ENCODE measurements at places on chromosomes 6 and 20. TPM values are rescaled to one million over a fixed set of nuclear protein-coding genes. Genes with fewer than 3 reads are reported as not detected.

GRCh38 chr20:63969838-63970713 lies at the start of gene ZNF512B:
ZNF512B (minus strand) TSS chr20:63969930; CDS start chr20:63967950, 1,980 bp downstream.
- DNase-seq: no peak

DNA sequence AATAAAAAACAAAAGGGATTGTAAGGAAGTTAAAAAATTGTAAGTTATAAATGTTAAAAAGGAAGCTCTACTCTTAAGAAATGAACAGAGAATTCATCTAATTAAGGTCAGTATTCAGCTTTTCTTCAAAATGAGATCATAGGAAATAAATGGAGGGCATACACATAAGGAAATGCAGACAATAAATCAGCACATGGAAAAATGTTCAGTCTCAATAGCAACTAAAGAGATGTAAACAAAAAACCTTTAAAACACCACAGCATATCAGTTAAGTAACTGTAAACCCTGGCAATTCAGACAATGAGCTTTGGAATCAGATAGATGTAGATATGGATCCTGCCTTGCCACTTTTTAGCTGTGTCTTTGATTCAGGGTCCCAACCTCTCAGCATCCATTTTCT lies 24.0 kb upstream of the CLIC5 start:
- DNase-seq: no peak

DNA sequence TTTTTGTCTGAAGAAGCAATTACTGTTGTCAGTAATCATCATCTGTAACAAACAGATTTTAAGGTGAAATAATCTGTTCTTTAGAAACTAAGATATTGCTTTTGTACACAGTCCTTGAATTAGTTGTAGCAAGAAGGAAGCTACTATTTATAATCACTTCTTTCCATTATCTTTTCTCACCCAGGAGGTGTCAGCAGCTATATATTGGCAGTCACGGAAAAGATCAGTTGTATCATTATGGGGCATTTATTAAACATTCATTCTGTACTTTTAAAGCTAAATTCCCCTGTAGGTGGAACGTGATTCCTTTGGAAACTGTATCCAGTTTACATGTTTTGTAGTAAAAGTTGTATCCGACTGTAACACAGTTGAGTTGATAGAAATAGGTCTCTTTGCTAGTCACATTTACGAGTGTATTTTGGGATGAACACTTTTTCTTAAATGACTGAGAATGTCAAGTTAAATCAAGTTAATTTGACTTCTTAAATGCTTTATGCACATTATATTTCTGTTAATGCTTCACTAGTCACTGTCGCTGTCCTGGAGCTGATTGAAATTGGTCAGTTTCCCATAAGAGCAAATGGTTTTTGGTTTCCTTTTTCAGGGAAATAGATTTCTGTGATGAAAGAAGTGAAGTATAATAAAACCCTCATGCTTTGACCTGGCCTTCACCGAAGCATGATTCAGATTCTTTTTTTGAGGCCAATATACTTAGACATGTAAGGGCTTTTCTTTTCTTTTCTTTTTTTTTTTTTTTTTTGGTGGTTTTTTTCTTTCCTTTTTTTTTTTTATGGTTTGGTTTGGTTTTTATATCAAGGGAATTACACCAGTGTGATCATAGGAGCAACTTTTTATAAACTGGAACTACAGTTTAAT lies 5.1 kb downstream of the QKI start:
- DNase-seq: no peak

DNA sequence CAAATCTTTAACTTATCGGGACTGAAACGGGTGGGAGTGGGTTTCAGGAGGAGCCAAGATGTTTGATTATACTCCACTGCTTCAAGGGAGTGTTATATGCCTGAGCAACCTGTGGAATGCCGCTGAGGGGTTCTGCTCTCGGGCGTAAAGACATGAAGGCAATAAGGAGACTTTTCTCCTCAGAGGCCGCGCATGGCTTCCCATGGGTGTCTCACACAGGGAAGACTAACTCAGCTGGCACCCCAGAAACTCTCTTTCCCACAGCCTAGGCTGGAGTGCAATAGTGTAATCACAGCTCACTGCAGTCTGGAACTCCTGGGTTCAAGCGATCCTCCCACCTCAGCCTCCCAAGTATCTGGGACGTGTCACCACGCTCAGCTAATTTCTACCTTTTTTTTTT lies 5.1 kb upstream of the C20orf141 start:
- DNase-seq: no peak

MYMX gene
- total RNA-seq: not detected
